ENCODE measurements at places on chromosomes 1 and 21. TPM values are rescaled to one million over a fixed set of nuclear protein-coding genes. Genes with fewer than 3 reads are reported as not detected.

GRCh38 chr1:159882527-159882862 is 17.5 kb downstream of the CFAP45 start:
- no peak for DNase-seq

GRCh38 chr1:205711105-205712048 is 31.1 kb upstream of the SLC45A3 start:
- DNase-seq, result peak; percentile 82

GRCh38 chr1:67429011-67429527 is 1.1 kb downstream of the SERBP1 start:
- DNase-seq, result peak; percentile 58

- DNase-seq, result no peak
Measured at GRCh38 chr1:193538003-193538354, 351.6 kb upstream of the B3GALT2 start.

- no peak for DNase-seq
Measured at GRCh38 chr1:18339161-18339560, 141.6 kb upstream of the KLHDC7A start.

- DNase-seq, result no peak
Measured at GRCh38 chr1:103160281-103160680, 52.0 kb upstream of the COL11A1 start.

GRCh38 chr1:89339039-89339438 is 24.8 kb upstream of the GBP6 start:
- DNase-seq, result no peak

ZNF648 gene
- not detected for total RNA-seq

Measured in osteoblast (primary cell).